Fibroblast of skin of back (primary cell): ENCODE measurements at places on chromosomes 13 and 19.

- DNase-seq, result no peak
Observed at GRCh38 chr13:44932850-44933251, 56.4 kb downstream of the NUFIP1 start.

DNA sequence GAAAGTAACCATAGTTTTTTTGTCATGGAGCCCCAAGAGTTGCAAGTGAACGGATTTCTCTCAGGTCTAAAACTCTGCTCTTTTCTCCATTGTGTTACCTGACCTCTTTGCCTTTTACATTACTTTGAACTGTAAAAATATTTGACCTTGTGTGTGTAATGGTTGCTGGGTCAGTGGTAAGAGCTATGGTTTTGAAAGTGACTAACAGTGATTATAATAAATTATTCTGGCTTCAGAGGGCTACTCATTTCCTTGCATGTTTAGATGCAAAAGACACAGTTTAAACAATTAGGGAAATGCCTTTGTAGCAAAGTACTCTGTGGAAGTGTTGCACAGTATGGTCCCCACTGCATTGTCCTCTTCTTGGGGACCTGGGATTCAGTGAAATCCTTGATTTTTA lies 29.3 kb upstream of the PSG8 start:
- no peak for DNase-seq

DNA sequence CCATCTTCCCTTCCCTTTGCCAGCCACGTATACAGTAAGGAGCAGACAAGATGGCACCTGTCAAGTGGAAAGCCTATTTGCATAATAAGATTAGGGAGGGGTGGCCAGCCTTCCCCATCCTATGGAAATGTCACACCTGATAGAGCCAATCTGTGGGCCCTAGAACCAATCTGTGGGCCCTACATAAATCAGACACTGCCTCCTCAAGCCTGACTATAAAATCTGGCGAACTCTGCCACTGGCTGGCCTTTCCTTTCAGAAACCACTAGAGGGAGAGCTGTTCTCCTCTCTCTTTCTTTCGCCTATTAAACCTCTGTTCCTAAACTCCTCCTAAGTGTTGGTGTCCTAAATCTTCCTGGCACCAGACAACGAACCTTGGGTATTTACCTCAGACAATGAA lies 231.5 kb upstream of the KLHL1 start:
- DNase-seq, result no peak

DNA sequence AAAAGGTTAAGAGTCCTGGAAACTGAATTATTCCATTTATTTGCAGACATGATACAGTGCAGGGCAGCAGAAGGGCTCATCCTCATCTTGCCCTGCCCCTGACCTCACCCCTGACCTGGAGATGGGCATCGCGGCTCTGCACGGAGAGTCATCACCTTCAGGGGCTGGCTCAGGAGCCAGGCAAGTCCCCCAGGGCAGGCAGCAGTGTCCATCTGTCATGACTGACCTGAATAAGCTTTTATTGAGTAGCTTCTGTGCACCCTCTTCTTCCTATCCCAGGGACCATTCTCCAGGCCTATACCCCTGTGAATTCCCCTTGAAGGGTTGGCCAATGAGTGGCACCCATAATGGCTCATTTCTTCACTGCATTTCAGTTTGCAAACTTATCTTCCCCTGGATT lies 484.2 kb downstream of the ZNF536 start:
- no peak for DNase-seq

DNA sequence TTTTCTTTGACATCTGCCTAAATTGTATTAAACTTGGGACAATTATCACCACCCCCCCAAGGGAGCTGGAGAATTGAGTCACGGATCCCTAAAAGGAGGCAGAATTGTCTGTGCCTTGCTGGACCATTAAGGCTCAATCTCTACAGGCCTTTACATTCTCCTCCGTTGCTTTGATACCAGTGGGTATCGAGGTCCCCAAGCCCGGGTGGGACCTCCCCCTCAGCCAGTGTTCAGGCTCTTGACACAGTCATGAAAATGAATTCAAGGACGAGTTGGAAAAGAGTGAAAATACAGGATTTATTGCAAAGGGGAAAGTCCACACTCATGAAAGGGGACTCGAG lies 5.6 kb downstream of the PPP1R15A start:
- no peak for DNase-seq

DNA sequence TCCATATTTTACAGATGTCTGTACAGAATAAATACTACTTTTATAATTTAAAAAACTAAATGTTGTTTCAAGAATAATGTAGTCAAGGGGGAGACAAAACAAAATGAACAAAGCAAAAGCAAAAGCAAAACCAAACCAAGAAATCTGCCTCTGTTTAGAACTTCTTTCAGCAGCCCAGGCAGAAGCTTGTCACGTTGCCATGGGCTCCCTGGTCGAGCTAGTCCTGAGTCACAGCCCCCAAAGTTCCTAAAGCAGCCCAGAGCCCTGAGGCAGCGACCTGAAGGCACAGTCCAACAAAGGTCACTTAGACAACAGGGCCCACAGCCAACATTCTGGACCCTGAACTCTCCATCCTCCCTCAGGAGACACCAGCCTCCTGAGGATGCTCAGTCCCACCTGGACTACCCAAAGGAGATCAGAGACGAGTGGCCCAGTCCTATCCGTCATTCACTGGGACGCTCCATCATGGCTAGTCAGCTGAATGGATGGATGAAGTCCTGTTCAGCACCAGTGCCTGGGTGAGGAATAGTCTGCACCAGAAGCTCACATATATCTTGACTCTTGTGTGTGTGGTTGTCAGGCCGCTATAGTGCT lies 41.7 kb downstream of the SIAH3 start:
- DNase-seq, result no peak

- no peak for DNase-seq
Observed at GRCh38 chr19:32750441-32751055, 31.0 kb downstream of the TDRD12 start.

DNA sequence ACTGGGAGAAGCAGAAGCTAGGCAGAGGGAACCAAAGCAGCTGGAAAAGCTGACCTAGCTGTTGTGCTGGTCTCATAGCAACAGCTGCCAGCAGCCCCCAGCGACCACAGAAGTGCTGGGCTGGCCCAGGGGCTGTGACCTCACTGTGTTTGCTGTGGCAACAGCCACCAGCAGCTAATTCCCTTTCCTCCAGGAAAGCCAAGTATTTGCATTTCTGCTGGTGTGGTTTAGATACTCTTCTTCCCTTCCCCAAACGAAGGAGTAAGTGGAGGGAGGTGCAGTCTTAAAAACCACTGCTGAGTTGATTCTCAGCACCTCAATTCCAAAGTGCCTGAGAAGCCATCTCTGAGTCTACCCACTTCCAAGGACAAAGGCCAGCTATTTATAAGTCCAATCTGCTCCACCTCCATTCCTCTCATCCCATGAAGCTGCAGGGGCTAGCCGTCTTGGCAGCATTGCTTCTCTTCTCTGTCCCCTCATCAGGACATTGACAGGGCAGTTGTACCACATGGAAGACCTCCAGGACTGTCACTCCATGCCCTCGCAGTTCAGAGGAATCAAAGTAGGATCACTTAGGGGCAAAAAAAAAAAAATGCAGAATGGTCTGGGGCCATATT lies 11.5 kb upstream of the CCDC97 start:
- DNase-seq, result peak; percentile 64

DNA sequence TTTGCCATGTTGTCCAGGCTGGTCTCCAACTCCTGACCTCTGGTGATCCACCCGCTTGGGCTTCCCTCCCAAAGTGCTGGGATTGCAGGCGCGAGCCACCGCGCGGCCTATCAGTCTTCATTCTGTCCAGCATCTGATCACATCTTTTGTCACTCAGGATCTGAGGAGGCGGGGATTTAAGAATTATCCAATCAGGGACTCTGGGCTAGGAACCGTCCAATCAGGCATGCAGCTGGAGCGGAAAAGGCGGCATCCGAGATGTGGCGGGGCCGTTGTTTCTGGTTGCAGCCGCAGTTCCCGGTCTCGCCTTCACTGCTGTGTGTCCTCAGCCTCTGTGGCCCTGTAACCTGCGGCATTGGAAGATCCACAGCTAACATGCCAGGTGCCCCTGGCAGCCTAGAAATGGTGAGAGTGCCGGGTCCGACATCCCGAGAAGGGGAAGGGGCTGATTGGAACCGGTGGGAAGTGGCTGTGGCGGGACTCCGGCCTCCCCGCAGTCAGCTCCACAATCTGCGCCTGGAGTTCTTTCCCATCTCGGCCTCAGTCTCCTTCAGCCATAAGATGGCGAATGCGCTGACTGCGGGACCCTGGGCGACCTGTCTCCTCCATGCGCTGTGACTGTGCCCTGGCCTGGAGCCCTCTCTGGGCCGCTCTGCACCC lies at the start of gene ZNF729:
Gene ZNF729, plus strand, starts transcription at position 291 of the 660 bp plus-strand sequence. Its CDS starts 85 bp downstream, at position 376.
- DNase-seq, result no peak

GRCh38 chr19:3986260-3987041 lies 1.2 kb upstream of the EEF2 start:
- DNase-seq, result peak; percentile 83
